Muscle of leg (tissue), 16 donors: ENCODE measurements at places on chromosomes 4 and X. TPM values are rescaled to one million over a fixed set of nuclear protein-coding genes. Genes with fewer than 3 reads are reported as not detected.

Gene NAP1L2
- 1.3 TPM for total RNA-seq

Gene ZAR1
- total RNA-seq = not detected

Gene MAGEC2
- total RNA-seq = not detected

Gene TMSB15C
- 5.3 TPM for total RNA-seq

Gene FGD1
- total RNA-seq = 7.0 TPM

Gene MSL3
- 17.4 TPM for total RNA-seq

Gene AMTN
- total RNA-seq = not detected

Gene ODAM
- total RNA-seq = not detected

Gene TRIML2
- total RNA-seq = not detected

Gene ZNF185
- total RNA-seq = 18.3 TPM
